Type B pancreatic cell (in vitro differentiated cells): ENCODE measurements at places on chromosomes 7 and 10. TPM values are rescaled to one million over a fixed set of nuclear protein-coding genes. Genes with fewer than 3 reads are reported as not detected.

- DNase-seq, result no peak
These were observed 242.3 kb upstream of the AOAH start for GRCh38 chr7:36966636-36967035.

The BTBD16 gene
- total RNA-seq, result 0.29 and 0.46 TPM in 2 replicates

The GATA3 gene
- 18.5 and 71.4 TPM in 2 replicates for total RNA-seq

- no peak for DNase-seq
These were observed 25.2 kb upstream of the PRR15 start for GRCh38 chr7:29538389-29538788.

The NME8 gene
- 0.14 TPM in 1 of 2 replicates, not detected in the other for total RNA-seq

GRCh38 chr7:39127058-39127457, 149.3 kb downstream of the POU6F2 start:
- DNase-seq, result no peak

- DNase-seq, result no peak
These were observed 8.0 kb downstream of the COA1 start for GRCh38 chr7:43721193-43721806.

- no peak for DNase-seq
These were observed 25.5 kb upstream of the KNDC1 start for GRCh38 chr10:133134411-133135115.

GRCh38 chr10:122855745-122856144, 10.1 kb upstream of the CUZD1 start:
- DNase-seq, result no peak

DNA sequence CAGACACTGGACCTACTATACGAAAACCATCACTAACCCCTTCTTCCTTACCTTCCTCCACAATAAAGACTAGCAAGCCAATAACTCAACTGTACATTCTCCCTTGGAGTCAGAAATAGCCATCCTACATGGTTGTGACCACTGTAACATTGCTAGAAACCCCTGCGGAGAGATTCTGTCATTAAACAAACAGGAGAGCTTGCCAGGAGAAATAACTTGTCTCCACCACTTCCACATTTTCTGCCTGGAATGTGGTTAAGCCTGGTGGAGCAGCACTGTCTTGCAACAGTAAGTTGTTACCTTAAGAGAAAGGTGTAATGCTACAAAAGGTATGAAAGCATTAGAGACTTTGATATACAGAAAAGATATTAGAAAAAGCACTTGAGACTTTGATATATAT, 45.8 kb downstream of the THSD7A start:
- no peak for DNase-seq

DNA sequence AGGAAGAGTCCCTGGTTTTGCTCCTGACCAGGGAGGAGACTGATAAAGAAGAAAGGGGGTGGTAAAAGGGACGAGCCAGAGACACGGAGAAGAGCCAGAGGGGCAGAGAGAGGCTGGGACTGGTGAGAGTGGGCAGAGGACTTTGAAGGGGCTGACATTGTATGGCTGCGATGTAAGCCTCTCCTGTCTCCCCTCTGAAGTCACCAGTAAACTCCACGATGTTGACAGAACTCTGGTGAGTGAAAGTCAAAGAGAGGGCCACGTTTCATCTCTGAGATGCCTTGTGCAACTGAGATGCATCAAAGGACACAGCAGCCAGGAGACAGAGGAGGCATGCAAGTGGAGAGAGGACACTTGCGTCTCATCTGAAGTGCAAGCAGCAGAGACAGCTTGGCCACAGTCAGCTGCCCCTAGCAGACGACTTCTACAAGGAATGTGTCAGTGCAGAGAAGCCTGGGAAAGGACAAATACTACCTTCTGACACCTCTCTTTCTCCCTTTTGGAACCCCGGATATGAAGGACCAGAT, 54.3 kb downstream of the SMKR1 start:
- DNase-seq, result no peak

The IGF2BP3 gene
- total RNA-seq, result 99.3 and 107 TPM in 2 replicates

The C10orf67 gene
- total RNA-seq, result 0.12 and 0.17 TPM in 2 replicates

GRCh38 chr7:37448011-37448635, 541 bp downstream of the ELMO1 start:
- DNase-seq, result no peak

GRCh38 chr10:58797356-58797755, 284.7 kb downstream of the BICC1 start:
- DNase-seq, result no peak

- DNase-seq, result no peak
These were observed 46.8 kb downstream of the ASB13 start for GRCh38 chr10:5619362-5620211.

The WIPF3 gene
- 1.7 TPM in 2 replicates for total RNA-seq

The FOXP2 gene
- 3.4 and 24.0 TPM in 2 replicates for total RNA-seq

The NPY4R gene
- 0.24 and 0.43 TPM in 2 replicates for total RNA-seq

The FKBP6 gene
- total RNA-seq, result not detected in 2 replicates

DNA sequence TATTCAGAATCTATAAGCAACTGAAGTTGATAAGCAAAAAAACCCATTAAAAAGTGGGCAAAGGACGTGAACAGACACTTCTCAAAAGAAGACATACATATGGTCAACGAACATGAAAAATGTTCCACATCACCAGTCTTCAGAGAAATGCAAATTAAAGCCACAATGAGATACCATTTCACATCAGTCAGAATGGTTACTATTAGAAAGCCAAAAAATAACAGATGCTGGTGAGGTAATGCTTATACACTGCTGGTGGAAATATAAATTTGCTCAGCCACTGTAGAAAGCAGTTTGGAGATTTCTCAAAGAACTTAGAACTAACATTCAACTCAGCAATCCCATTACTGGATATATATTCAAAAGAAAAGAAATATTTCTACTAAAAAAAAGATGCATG, 332.8 kb upstream of the PLXDC2 start:
- no peak for DNase-seq

DNA sequence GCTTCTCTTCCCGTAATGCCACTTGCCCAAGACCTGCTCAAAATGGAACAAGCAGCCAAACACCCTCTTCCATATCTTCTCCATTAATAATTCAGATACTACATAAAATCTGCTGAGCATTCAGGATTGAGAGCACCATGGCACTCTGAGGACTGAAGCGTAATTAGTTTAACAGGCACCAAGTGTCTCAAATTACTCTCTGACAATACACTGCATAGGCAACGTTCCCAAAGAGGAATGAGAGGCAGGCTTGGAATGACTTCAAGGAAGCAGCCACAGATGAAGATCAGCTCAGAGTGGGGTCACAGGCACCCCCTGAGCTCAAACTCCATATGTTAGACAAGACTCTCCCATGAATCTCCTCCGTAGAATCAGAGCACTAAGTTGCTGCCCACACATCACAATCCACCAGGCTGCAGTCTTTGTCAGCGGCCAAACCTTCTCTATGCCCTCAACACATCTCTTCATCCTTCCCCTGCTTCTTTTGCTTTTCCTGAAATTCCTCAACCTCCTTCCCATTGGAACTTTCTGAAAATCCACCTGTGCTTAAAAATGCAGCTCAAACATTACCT, 4.7 kb upstream of the ABLIM1 start:
- no peak for DNase-seq
